ENCODE measurements at places on chromosomes 5 and 9.

- no peak for DNase-seq
Observed at GRCh38 chr5:138722544-138723177, 30.6 kb upstream of the CTNNA1 start.

DNA sequence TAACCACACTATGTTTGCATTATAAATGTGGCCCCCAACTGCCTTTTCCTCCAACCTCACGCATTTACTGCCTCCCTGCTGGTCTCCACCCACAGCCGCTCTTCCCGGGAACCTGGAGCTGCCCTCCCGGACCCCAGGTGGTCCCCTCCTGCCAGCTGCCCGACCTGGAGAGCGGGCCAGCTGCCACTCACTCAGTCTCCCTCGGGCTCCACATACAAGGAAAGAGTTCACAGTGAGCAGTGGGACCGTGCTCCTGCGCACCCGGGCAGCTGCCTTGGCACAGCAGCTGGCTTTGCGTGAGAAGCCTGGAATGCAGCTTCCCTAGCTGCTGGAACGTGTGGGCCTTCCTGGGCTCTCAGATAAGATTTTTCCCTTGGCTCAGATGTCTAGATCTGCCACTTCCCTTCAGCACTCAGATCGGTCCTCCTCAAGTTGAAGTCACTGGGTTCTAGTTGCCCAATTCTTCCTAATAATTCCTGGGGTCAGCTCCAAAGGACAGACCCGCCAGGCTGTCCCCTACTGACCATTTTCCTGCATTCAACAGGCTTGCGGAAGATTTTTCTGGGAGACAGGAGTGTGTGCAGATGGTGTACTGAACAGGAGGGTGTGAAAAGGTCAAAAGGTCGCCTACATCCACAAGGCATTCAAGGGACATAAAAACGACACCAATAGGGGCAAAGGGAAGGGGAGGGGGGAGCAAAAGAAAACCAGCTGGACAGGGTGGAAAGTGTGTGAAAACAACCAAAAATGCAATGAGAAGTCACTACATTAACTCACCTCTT lies 69.1 kb downstream of the MYO10 start:
- no peak for DNase-seq

- DNase-seq = no peak
Observed at GRCh38 chr5:107954254-107954653, 283.5 kb upstream of the EFNA5 start.

GRCh38 chr9:4964540-4964939 lies 20.5 kb upstream of the JAK2 start:
- no peak for DNase-seq

DNA sequence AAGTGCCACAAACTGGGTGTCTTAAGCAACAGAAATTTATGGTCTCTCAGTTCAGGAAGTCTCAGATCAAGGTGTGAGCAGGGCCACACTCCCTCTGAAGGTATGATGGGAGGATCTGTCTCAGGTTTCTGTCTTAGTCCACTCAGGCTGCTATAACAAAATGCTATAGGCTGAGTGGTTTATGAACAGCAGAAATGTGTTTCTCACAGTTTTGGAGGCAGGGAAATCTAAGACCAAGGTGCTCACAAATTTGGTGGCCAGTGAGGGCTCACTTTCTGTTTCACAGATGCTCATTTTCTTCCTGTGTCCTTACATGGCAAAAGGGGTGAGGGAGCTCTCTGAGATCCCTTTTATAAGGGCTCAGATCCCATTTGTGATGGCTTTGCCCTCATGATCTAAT lies 281.4 kb downstream of the CWC27 start:
- no peak for DNase-seq

GRCh38 chr9:13110766-13111417 lies 168.6 kb downstream of the MPDZ start:
- DNase-seq = no peak

DNA sequence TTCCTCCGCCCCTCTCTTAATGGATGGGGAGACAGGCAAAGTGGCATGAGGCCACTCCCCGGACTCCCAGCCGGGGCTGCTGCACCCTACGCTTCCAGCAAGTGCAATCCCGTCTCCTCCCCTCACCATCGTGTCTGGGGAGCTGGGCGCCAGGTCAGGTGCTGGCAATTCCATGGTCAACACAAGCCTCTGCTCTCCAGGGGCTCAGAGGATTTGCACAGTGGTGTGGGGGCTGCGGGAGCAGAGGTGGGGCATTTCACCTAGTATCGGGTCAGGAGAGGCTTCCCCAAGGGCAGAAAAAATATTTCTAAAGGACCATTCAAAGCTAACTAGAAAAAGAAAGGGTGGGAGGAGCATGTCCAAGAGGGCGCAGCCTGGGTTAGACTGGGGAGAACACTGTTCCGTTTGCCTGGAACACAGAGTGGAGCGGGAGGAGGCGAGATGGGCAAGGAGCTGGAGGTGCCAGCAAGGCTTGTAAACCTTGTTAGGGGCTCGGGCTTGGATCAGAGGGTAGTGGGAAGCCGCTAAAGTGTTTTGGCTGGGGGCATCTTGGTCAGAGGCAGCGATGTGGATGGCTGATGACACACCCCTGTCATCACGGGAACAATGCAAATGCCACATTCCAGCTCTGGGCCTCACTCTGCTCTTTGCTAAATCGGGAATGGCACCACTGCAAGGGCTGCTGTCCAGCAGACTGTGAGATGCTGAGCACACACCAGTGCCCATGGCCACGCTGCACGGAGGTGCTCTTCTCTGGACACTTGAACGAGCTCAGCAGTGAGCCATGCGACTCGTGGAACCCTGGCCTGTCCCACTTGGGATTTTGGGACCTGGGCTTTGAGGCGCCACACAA lies 191.7 kb downstream of the CDK5RAP2 start:
- DNase-seq = no peak

GRCh38 chr9:92637886-92638620 lies 31.9 kb downstream of the IPPK start:
- peak; percentile 66 for DNase-seq
